Right ventricle myocardium inferior (tissue), 1 donor: ENCODE measurements at places on chromosomes 5 and 9.

- DNase-seq, result no peak
These were observed 54.7 kb upstream of the TSLP start for GRCh38 chr5:111016801-111017200.

DNA sequence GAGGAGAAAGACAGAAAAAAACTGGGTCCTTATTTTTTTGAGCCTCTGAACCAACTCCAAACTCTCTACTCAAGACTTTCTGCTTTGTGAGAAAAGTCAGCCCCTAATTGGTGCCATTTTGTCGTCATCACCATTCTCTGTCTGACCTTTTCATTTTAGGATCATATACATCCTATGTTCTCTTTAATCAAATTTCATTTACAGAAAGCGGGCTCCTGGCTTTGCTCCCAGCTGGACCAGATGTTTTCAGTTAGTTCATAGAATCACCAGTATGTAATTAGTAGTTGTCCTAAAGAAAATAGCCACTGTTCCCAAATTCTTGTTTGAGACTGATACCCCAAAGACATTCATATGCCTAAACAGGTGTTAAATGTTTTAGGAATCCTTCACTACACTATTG lies 28.6 kb upstream of the SLCO4C1 start:
- no peak for DNase-seq

GRCh38 chr9:127647451-127647850 lies 35.4 kb downstream of the STXBP1 start:
- no peak for DNase-seq

DNA sequence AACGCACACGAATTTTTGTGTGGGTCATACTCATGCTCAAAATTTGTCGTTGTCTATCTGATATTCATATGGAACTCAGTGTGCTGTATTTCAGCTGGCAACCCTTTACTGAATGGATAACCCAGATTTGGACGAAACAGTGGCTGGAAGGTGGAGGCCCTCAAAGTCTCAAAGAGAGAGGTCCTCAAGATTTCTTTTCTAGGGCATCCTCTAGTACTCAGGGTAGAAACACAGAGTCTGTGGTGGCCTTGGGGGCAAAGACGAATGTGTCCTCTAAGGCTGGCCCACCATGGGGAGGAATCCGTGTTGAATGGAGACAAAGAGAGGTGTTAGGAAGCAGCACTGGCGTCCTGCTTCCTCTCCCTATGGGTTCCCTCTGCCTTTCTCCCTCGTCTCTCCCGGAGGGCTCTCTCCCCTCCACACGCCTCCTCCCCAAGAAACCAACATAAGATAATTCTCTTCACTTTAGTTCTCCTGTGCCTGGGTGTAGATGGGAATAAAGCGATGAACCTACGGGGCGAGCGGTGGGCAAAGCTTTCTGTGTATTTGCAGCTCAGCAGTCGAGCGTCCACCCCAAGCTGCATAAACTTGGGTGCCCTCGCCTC lies 333.7 kb downstream of the CWC27 start:
- peak; percentile 44 for DNase-seq

DNA sequence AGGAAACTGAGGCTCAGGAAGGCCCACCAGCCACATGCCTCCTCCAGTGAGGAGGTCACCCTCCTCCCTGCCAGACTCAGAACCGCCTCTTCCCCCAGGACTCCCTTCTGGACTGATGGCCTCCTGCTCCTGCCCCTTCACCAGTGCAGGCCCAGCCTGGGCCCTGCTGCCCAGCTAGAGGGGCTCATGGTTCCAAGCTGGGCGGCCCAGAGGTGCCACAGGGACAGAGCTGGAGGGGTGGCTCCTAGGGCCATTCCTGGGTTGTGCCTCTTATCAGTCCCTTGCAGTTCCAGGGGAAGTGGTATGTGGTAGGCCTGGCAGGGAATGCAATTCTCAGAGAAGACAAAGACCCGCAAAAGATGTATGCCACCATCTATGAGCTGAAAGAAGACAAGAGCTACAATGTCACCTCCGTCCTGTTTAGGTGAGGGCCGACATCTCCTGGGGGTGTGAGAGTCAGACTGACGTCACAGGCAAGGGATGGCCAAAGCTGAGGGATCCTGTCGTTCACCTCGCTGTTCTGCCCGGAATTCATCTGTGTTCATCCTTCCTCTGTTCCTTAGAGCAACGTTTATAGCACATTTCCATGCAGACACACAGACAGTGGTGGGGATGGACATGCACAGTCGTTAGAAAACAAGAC lies 819 bp downstream of the LCN2 start:
- DNase-seq, result peak; percentile 31

GRCh38 chr5:137667341-137667740 lies 68.5 kb downstream of the KLHL3 start:
- no peak for DNase-seq

- no peak for DNase-seq
These were observed 170.3 kb downstream of the WDR70 start for GRCh38 chr5:37549411-37549810.

GRCh38 chr9:2663461-2664173 lies 42.0 kb downstream of the VLDLR start:
- DNase-seq, result no peak

DNA sequence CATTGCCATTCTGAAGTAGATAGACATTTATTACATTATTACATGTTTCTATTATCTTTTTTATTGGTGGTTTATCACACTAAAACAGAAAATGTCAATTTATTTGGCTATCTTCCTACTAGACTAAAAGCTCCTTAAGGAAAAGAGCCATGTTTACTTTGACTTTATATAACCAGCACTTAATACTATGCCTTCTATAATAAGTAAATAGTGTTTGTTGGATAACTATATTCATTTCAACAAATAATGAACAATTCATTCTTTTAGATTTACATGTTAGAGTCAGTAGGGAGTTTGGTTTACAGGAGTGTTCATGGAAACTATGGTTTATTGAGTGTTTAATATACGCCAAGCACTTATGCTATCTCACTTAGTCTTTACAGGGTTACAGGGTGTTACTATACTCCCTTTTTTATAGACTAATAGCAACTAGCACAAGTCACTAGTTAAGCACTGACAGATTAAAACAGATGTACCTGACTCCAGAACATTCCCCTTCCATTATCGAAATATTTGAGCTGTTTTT lies 7.3 kb downstream of the PPIP5K2 start:
- DNase-seq, result no peak

- no peak for DNase-seq
These were observed 23.9 kb upstream of the NIM1K start for GRCh38 chr5:43168175-43168574.

- DNase-seq, result no peak
These were observed 542.3 kb downstream of the PDE4D start for GRCh38 chr5:59351076-59351794.

GRCh38 chr5:97906135-97906534 lies 723.1 kb upstream of the RIOK2 start:
- DNase-seq, result no peak

- DNase-seq, result no peak
These were observed 25.1 kb downstream of the CPLX2 start for GRCh38 chr5:175896301-175897040.

DNA sequence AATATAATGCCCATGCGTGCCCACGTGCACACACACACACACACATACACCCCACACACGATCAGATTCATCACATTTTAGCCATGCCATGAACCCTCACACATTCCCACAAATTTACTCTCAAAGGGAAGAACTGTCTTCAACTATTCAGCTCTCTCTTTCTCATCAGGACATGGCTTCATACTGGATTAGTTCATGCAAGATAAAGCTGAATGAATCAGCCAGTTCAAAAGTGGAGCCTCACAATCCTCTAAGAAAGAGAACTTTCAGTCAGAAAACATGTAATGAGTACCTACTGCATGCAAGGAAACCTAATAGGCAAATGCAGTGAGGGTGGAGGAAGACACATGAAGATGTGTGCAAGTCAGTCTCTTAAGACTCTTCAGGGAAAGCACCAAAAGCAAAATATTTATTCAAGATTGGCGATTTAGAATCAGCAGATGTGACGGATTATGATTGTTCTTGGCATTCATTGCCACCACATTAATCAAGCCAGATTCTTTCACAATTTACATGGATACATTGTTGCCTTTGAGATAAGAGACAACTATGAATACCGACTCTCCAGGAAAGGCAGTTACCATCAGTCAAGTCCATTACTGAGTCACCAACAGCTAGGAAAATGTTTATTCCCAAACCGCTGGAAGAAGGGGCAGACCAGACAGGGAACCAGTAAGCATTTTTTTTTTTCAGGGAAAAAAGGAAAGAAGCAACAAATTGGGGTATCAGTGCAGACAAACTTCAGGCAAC lies 30.3 kb upstream of the PUM3 start:
- DNase-seq, result no peak

DNA sequence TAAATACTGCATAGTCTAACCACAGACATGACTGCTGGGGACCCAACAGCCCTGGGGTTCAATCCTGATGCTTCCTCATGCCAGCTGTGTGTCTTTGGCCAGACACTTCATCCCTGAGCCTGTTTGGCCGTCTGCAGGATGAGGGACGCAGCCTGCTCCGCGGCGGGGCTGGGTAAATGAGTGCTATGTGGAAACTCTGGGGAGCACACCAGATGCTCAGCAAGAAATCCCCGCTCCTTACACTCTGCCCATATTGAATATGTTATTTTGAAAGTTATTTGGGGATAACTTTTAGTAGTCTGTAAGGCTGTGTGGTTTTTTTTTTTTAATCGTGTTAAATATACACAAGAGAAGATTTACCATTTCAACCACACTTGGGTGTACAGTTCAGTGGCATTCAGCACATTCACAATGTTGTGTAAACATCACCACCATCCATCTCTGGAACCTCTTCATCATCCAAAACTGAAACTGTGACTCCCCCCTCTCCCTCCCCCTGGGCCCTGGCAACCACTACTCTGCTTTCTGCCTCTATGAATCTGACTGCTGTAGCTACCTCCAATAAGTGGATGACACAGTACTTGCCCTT lies 42.7 kb downstream of the SH3PXD2B start:
- peak; percentile 71 for DNase-seq

DNA sequence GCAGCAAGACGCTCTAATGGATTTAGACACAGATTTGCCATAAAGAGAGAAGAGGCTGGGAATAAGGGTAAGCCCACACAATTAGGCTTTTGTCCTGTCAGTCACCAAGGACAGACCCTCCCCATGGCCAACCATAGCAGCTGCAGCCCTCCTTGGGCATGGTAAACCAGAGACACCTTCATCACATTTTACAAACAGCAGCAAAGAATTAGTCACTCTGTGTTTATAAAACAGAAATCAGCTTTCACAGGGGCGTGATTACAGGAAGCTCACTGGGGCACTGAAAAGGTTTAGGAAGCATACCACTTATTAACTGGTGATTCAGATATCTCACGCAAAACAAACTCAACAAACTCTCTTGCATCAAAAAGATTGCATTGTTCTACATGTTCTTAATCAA lies 37.3 kb upstream of the ZNF622 start:
- DNase-seq, result no peak

DNA sequence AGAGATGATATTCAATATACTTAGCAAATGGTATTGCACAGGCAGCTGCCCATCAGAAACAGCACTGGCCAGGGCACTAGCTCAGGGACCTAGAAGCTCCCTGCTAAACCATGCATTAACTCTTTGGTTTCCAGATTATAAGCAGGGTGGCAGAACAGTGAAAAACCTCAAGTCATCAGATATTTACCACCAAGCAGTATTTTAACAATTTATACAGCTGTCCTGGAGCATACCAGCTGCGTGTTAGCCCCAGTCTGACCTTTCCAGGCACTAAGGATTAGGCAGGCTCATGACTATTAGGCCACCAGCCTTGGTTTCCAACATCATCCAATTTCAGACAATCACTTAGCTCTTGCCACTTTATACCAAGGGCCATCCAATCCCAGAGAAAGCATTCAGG lies 326.5 kb downstream of the CAAP1 start:
- no peak for DNase-seq

DNA sequence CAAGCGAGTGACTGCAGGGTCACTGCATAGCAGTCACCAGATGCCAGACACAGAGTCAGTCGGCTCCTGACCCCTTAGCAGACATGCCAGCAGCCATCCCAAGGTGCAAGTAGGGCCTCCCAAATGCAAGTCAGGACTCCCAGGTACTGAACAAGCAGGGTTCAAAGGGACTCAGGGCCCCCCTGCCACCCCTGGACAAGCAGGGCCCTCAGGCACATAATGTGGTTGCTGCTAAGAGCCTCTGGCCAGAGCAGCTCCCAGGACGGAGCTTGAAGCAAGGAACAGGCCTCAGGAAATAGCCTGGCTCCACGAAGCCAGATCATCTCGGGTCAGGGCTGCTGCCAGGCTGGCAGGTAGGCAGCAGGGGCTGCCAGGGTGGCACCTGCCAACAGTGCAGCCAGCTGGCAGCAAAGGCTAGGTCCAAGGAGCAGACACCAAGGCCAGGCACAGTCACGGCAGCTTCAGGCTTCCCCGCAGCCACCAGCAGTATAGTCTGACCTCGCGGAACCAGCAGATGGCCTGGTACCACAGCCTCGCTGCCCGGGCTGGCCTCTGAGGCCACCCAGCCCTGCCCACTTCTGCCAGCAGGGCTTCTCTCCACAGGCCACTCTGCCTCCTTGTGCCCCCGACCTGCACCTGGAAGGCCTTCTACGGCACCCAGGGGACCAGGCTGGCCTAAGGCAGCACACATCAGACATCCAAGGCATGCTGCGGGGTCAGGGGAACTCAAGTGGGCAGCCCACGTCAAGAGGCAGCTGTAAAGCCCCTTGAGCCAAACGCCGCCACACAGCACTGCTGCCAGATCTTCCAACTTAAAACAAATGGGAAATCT lies 7.4 kb downstream of the EEIG1 start:
- no peak for DNase-seq

GRCh38 chr9:29717631-29718030 lies 2144.3 kb upstream of the C9orf72 start:
- DNase-seq, result no peak

DNA sequence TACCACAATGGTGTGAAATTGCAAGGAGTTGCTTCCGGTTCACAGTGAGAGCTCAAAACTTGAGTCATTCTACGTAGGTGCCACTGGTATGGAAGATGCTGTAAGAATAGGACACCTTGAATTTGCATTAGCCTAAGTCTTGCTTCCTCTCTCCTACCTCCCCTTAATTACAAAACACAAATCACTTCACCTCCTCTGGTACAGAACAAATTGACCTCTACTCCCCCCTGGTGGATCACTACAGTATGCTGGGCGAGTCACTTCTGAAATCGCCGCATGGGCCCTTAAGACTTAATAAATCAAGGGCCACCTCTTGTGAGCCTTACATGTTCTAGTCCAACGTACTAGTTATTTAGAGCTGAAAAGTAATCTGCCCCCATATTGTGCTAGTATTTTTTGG lies 145.3 kb upstream of the SMARCA2 start:
- no peak for DNase-seq

- DNase-seq, result no peak
These were observed 268.3 kb downstream of the PJA2 start for GRCh38 chr5:109141222-109142200.

GRCh38 chr9:104743376-104743985 lies 4.0 kb upstream of the NIPSNAP3A start:
- no peak for DNase-seq

GRCh38 chr5:153211076-153211475 lies 279.4 kb upstream of the GRIA1 start:
- no peak for DNase-seq

DNA sequence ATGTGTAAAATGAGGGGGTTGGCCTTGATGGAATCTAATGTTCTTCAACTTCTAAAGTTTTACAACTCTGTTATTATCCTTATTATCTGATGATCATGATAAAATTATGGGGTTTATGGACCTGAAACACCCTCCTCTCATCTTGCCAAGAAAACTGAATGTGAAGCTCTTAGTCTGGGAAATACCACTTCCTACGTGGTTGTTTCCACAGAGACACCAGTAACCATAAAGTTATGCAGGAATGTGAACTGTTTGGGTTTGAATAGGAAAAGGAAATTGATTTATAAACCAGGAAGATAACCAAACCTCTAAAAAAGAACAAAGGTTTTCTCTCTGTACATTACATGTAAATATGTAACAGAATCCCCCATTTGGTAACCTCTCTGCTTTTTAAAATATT lies 28.3 kb upstream of the RAI14 start:
- DNase-seq, result no peak
